ENCODE measurements at places on chromosomes 13 and 19.

GRCh38 chr13:112799394-112799793 is 109.6 kb downstream of the ATP11A start:
- DNase-seq = no peak

DNA sequence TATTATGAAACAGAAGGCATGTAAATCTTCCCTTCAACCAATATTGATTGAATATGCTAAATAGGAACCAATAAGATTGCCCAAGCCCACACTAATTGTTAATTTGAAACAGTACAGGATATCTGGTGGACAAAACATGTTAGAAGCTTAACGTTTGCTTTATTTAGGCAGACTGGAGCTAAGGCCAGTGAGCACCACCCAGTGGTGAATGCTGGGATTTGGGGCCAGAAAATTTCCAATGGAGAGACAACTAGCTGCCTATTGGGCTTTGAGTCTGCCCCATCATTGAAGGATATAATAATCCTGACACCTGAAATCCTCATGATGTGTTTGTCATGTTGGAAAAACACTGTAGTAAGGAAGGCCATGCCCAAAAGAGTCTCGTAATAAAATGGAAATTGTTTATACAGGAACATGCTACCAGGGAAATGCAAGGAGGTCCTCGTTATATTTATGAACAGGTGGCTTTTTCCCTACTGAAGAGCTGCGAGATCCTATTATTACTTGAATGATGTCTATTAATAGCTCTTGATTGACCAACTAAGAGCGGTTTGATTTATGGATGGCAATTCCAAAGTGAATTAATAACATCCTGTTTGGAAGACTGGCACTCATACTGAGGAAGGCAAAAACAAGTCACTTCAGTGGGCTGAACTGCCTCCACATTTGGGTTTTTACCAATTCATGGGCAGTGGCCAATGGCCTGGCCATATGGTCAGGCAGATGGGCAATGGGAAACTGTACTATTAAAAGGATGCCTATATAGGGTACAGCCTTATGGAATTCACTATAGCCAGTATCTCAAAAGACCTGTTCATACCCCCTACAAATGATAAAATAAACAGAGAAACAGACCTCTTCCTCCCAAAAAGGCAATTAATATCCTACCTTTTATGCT is 8.7 kb downstream of the SIGLECL1 start:
- DNase-seq = peak; percentile 64

- no peak for DNase-seq
Observed at GRCh38 chr13:109963960-109964563, 177.7 kb upstream of the IRS2 start.

- no peak for DNase-seq
Observed at GRCh38 chr13:111242585-111242984, 77.9 kb upstream of the TEX29 start.

DNA sequence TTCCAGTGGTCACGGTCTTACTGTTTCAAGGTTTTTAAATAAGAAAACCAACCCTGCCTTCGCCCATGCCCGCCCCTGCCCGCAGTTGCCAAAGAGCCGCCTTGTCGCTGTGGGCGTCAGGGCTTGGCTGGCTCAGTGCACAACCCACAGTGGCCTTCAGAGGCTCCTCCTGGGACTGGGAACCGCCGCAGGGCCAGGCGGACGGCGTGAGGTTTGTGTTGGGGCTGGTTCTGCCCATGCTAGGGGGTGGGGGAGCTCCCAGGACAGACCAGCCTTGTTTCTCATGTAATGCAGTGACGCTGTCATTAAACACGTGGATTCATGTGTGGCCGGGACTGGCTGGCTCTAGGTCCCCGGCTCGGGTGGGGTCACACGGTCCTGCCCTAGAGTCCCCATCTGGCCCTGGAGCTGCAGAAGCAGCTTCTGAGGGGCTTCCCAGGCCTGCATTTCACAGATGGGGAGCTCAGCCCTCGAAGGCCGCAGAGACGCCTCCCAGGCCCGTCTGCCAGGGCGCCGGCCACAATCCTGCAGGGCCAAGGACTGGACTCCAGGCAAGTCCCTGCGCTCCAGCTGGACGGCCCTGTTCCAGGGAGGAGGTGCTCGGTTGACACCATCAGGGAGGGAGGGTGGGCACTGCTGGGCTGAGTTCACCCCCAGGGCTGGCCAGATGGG is 2.4 kb upstream of the TEKTIP1 start:
- DNase-seq = no peak

All from RPMI8226 (cell line).